Activated naive CD8-positive, alpha-beta T cell treated with anti-CD3 and anti-CD28 coated beads, Interleukin-2, amount 10 ng/mL, durations not matched to agents 7 days and 5 days (primary cell): ENCODE measurements at places on chromosomes 4 and X. TPM values are rescaled to one million over a fixed set of nuclear protein-coding genes. Genes with fewer than 3 reads are reported as not detected.
A peak's percentile ranks its signal among the peaks of the same experiment; 100 is the strongest.

The LINC00632 gene
- not detected for total RNA-seq

DNA sequence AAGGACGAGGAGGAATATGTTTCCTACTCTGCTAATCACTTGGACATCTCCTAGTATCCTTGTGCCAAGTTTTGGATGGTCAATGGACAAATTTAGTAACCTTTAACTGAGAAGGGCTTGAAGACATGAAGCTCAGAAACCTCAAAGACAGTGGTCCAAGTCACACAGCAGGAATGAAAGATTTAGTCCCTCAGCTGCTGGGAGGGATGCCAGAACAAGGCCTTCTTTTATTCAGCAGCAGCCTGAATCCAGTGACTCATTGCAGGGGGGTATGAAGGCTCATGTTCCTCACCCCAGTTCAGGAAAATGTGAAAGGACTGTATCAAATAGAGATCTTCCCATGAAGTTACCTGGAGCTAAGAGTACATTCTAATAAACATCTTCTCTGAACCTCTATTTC lies 214.9 kb upstream of the UGT8 start:
- H3K27ac ChIP-seq, result no peak overlapping the region
- DNase-seq, result no peak
- H3K4me3 ChIP-seq, result no peak overlapping the region
- H3K36me3 ChIP-seq, result no peaks in the 10 kb centered on the region
- H3K27me3 ChIP-seq, result peaks cover 4% of the 10 kb centered on the region

DNA sequence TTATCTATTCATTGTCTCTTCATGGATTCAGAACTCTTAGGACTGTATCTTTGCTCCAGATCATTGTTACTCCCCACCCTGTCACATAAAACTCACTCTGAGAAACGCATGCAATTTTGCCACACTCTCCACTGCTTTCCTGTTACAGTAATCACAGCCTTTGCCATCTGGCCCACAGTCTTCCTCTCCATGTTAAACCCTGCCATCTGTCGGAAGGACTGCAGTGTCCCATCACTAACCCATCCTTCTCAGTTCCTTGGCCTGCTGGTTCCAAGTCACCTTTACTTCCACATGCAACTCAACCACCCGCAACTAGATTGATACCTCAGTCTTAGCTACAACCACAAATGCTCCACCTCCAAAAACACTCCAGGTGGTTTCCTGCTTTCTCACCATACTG lies 308.7 kb upstream of the FAM241A start:
- H3K4me3 ChIP-seq, result no peak overlapping the region
- no peaks in the 10 kb centered on the region for H3K4me1 ChIP-seq
- H3K36me3 ChIP-seq, result no peaks in the 10 kb centered on the region
- no peak overlapping the region for H3K27ac ChIP-seq
- no peaks in the 10 kb centered on the region for H3K27me3 ChIP-seq
- no peak for DNase-seq

- H3K4me3 ChIP-seq, result no peak overlapping the region
- H3K36me3 ChIP-seq, result no peaks in the 10 kb centered on the region
- H3K27me3 ChIP-seq, result no peaks in the 10 kb centered on the region
- no peak overlapping the region for H3K27ac ChIP-seq
- no peak for DNase-seq
Observed at GRCh38 chr4:14315129-14315528, 687.2 kb upstream of the CPEB2 start.

The RPS6KA6 gene
- total RNA-seq, result 0.51 TPM

- H3K36me3 ChIP-seq, result no peaks in the 10 kb centered on the region
- no peak overlapping the region for H3K4me3 ChIP-seq
- H3K4me1 ChIP-seq, result no peaks in the 10 kb centered on the region
- no peak overlapping the region for H3K27ac ChIP-seq
- DNase-seq, result no peak
Observed at GRCh38 chr4:146646593-146647325, 8.1 kb downstream of the POU4F2 start.

DNA sequence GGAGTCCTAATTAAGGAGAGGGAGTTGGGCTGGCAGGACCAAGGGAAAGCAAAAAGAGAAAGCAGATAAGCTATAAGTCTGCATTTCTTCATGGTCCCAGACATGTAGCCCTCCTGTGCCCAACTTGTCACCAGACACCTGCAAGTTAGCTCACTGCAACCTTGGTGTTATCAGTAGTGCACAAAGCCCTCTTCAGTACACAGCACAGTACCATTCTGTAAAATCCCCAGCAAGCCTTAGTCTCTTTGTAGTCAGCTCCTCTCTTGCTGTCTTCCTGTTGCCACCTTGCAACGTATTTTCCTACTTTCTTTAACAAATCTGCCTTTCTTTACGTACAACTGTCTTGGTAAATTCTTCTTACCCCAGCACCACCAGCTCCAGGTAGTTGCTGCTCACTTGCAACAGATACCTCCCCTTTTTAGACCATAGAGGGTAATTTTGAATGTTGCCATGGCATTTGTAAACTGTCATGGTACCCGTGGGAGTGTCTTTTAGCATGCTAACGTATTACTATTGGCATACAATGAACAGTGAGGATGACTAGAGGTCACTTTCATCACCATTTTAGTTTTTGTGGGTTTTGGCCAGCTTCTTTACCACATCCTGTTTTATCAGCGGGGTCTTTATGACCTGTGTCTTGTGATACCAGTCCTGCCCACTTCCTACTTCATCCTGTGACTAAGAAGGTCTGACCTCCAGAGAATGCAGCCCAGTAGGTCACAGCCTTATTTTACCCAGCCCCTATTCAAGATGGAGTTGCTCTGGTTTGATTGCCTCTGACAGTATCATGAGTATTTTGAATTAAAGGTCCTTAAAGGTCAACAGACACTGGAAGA lies 28.3 kb upstream of the AP1S2 start:
- peak overlapping the region; percentile 67 for H3K27ac ChIP-seq
- no peaks in the 10 kb centered on the region for H3K27me3 ChIP-seq
- H3K4me1 ChIP-seq, result peaks cover 13% of the 10 kb centered on the region
